ENCODE measurements at places on chromosomes 5 and 9.

GRCh38 chr9:121686930-121687541, 35.6 kb downstream of the DAB2IP start:
- DNase-seq = peak; percentile 68

GRCh38 chr5:153584960-153585359, 94.5 kb downstream of the GRIA1 start:
- no peak for DNase-seq

DNA sequence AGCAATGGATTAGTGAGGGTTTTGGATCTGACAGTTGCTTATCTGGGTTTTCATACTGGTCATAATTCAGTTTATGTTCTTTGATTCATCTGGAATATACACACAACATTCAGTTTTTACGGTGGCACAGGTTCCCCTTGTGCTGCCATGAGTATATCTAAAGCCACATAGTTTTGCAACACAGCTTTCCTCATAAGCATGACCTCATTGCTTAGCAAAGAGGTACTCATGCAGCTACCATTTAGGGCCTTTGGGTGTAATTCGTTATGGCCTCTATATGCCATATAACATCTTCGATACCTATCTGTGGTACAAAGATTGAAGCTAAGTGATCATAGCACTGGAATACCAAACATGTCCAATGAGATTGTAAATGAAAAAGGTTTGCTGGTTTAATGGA, 2.9 kb upstream of the RBM22 start:
- no peak for DNase-seq

DNA sequence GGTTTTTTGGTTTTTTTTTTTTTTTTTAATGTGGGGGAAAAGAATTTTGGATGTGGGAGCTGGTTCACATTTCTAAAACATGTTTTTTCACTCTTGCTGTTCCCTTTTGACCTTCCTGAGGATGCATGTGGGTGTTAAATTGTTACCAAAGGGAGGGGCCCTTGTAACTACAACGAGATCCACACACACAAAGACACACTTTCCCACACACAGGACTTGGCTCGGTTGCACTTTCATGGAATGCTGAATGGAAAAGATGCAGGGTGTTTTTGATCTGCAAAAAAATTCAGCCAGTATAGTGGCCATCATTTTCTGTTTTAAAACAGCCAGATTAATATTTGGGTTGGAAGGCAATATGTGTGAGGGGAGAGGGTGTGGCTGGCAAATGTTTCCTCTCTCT, 576.9 kb downstream of the EBF1 start:
- peak; percentile 89 for DNase-seq

DNA sequence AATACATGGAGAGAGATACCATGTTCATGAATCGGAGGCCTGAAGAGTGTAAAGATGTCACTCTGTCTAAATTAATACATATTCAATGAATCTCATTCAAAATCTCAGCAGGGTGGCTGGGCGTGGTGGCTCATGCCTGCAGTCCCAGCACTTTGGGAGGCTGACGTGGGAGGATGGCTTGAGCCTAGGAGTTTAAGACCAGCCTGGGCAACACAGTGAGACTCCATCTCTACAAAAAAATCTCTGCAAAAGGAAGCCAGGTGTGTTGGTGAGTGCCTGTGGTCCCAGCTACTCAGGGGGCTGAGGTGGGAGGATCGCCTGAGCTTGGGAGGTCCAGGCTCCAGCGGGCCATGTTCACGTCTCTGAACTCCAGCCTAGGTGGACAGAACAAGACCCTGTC, 49.7 kb downstream of the COL23A1 start:
- DNase-seq = no peak

DNA sequence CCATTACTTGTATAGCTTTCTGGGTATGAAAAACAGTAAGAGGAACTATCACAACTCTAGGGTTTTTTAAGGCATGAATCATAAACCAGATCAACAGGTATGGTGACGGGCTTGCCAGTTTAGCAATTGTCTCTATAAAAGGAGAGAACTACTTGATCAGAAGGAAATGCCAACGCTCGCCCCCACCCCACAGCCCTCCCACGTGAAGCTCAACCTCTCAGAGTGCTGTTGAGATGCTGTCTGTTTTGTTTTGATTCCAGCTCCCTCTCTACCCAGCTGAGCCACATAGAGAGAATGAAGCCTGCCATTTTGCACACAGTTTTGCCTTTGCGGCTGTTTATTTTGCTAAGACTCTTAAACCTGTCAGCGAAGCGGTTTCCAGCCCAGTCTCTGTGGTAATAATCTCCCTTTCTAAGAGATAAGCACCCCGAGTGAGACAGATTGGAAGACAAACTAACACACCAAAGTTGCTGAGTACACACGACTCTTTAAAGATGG, 257.9 kb upstream of the ANKRD55 start:
- DNase-seq = no peak

DNA sequence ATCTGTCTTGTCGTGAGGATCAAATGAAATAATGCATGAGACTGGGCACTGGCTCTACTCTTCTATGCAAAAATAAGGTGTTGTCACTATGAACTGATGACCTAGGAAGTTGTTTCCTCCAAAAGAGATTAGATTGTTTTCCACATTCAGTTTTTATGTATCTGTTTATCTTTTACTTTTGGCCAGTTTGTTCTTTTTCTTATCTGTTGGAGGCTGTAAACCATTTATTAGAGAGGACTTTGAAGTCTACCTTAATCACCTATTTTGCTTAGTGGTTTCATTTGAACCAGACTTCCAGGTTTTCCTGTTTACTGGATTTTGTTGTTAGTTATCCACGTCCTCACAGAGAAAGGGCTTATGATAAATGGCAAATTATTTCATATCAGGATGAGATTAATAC, 21.5 kb upstream of the GDA start:
- DNase-seq = no peak

DNA sequence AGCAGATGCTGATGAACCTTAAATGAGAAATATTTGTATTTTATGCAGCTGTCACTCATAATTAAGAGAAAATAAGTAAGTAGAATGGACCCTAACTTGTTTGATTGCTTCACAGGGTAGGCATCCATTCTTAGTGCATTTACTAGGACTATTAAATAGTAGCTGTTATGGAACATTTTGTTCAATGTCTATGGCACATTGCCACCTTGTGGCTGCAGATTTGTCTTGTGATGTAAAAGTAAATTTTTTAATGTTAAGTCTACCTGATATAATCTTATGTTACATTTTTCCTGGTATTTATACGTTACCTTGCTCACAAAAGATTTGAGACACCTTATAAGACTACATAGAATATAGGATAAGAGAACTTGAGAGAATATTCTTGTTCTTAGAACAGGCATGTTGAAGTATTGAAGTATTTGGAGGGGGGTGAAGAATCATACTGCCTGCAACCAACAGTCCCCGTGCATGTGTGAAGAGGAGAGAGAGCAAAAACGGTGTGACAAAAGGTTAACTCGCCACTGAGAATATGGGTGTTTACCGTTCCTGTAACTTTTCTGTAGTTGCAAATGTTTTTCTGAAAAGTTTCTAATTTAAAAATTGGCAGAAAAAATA, 161.1 kb downstream of the MAST4 start:
- peak; percentile 27 for DNase-seq

DNA sequence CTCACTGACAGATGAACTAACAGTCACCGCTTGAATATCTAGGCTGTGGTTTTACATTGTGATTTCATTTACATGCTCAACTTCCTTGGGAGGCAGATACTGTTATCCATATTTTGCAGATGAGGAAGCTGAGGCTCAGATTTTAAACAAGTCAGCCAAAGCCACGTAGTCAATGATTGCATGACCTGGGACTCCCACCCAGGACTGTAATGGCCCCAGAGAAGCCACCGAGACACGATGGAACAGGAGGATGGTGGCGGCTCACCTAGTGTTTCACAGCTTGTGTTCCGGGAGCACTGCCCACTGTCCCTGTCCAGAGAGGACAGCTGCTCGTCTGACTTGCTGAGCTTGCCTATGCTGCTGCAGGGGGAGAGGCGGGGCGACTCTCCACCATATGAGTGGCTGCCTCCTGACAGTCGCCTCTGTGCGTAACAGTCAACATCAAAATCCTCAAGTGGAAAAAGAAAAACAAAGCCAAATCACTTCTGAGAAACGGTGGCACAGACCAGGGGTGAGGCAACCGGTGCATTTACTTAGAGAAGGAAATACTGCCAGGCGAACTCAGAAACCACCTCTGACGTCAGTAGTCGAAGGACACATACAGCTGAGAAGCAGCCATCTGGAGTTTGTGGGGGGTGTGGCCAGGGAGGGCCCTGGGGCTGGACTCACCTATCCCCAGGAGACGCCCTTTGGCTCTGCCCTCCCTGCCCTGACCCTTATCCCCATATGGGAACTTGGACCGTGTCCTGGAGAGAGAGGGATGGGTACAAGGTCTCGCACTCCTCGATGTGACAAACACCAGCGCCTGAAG, 82.5 kb downstream of the PRRT1B start:
- peak; percentile 51 for DNase-seq

DNA sequence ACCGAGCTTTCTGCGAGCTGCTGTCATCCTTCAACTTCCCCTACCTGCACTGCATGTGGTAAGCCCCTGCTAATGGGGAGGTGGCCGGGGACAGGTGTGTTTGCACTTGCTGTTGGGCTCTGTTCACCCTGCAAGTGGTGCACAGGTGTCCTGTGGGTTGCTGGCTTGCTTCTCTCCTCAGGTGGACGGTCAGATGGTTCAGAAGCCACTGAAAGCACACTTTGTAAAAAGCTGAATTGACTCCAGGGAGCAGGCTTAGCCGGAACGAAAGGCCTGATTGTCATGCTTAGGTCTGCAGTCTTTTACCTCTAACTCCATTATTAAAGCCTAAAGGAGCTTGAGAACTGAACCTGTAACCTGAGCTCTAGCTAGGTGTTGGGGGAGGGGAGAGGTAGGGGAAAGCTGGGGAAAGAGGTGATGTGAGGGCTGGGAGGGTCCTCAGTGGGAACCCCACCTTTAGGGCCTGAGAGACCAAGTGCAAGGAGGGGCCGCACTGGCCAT, 37.6 kb downstream of the ACER2 start:
- DNase-seq = no peak

DNA sequence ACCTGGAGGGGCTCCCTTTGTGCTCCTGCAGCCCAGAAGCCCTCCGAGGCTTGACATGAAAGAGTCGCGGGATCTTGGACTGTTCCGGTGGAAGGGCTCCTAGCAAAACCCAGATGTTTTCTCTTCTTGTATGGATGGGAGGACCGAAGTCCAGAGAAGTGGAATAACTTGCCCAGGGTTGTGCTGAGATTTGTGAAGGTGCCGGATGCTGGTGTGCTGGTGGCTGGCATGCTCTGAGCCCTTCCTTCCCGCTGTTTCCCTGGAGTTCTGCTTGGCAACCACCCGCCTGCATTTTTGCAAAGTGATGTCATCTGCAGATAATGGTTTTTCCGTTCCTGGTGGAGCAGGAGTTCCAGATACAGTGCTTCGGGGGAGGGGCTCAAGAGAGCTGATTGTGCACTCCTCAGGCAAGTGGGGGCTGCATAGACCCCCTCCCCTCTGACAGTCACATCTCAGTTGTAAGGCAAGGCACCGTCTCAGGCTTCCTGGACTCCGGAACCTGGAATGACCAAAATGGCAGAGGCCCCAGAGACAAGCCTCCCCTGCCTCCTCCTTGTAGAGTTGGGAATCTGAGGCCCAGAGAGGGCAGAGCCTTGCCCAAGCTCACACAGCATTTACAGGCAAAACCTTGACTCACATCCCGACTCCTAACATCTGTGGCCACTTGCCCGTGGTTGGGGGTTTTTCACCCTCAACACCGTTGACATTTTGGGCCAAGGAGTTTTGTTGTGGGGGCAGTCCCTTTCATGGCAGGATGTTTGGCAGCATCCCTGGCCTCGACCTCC, 157.0 kb downstream of the RGS3 start:
- DNase-seq = peak; percentile 92

GRCh38 chr5:149651686-149652085, 70.4 kb downstream of the ARHGEF37 start:
- no peak for DNase-seq

DNA sequence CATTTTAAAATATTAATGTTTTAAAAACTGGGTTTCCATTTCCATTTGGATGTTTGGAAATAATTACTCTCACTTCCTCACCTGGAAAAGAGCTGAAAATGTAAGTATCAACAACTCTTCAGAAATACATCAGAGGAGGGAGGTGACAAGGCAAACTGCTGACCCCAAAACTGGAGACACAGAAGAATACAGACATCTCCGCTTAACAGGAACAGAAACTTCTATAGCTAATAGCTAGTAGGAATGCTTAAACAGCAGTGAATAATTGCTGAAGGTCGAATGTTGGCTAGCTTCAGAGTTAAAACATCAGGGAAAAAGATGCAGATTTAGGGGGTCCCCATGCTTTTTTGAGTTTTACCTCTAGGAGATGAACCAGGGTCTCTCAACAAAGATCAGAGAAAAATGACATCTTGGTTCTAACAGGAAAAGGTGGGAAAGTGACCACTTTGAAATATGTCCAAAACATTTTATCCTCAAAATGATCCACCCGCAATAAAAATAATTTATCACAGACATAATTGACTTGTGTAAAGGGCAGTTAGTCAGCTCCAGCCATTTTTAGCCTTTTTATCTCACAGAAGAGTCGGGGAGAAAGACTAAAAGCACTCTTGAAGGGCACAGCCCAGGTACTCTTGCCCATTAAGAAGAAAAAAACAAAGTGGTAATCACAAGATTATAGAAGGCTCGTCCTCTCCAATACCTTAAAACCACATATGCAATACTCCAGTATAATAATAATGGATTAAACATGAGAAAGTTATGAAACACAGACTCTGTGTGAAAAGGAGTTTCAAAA, 1474.9 kb downstream of the EFNA5 start:
- DNase-seq = no peak

- DNase-seq = peak; percentile 44
Measured at GRCh38 chr5:100777680-100778300, 125.3 kb downstream of the ST8SIA4 start.

- DNase-seq = no peak
Measured at GRCh38 chr9:10855847-10856246, 243.0 kb upstream of the PTPRD start.

DNA sequence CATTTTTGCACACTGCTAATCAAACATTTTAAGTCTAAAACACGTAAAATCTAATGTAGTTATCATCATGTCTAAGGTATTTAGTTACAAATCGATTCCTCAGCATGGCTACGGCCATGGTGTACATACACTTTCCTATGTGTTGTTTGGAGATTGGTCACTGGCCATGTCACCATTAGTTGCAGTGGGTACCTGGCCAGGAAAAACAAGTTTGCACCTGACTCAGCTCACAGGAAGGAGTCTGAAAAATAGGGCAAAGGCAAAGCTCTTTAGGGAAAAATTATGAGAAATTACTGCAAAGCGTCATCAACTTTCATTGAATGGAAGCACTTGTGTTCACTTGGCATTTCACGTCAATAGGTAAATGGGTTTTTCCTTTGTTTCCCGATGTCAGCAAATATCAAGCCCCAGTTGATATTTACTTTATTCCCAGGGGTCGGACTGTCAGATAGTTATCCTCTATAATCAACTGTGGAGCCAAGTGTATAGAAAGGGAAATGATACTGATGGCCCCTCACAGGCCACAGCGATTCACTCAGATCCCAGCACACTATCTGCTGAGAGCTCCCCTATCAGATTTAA, 626.0 kb upstream of the ADAMTS16 start:
- DNase-seq = no peak

- peak; percentile 87 for DNase-seq
Measured at GRCh38 chr5:72108202-72109061, 1.2 kb downstream of the MAP1B start.

- DNase-seq = no peak
Measured at GRCh38 chr5:18712936-18713485, 1078.8 kb downstream of the TAF11L14 start.

- DNase-seq = no peak
Measured at GRCh38 chr5:88829054-88829453, 53.9 kb downstream of the MEF2C start.

GRCh38 chr5:150946351-150946905, 41.6 kb upstream of the ZNF300 start:
- DNase-seq = peak; percentile 93

- no peak for DNase-seq
Measured at GRCh38 chr9:89891221-89891590, 286.4 kb downstream of the GADD45G start.

Measured in right hindlimb (tissue), 1 donor.